ENCODE measurements at places on chromosomes 13 and 19. TPM values are rescaled to one million over a fixed set of nuclear protein-coding genes. Genes with fewer than 3 reads are reported as not detected.
A peak's percentile ranks its signal among the peaks of the same experiment; 100 is the strongest.

DNA sequence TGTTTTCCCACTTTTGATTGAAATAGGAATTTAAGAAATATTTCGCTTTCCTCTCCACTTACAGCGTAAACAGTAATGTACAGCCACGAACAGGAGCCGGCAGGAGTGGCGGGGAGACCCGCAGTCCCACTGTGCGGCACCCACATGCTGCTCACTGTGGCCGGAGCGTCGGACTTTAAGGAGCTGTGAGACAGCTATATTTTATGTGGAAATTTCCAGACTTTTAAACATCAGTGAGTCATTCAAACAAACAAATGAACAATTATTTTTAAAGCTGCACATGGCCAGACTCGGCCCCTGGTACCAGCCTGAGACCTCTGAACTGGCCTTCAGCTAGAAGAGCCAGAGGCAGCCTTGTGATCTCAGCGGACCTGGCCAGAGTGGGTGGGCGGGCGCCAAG, 52.5 kb downstream of the CRYL1 start:
- DNase-seq = no peak

DNA sequence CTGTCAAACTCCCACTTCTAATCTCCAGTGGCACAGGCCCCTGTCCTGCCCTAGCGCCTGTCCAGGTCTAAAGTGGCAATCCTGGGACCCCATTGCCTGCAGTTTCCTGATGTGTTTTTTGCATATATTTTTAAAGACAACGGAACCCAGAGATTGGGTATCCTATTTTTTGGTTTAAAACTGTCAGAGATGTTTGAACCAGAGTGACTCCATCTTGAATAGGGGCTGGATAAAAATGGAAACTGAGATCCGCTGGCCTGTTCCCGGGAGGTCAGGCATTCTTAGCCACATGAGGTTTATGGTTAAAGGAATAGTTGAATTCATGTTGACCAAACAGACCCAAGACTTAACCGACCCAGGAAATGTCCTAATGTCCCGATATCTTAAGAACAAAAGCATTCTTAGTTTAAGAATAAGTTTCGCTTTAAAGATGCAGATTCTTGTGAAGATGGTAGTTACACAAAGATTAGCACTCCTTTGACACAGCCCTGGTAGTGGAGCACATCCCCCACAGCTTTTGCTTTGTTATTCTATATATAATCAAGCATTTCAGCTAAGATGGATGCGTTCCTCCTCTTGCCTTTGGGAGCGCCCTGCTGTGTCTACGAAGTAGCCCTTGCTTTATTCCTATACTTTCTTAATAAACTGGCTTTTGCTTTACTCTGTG, 332.1 kb downstream of the UQCRFS1 start:
- no peak for DNase-seq

DNA sequence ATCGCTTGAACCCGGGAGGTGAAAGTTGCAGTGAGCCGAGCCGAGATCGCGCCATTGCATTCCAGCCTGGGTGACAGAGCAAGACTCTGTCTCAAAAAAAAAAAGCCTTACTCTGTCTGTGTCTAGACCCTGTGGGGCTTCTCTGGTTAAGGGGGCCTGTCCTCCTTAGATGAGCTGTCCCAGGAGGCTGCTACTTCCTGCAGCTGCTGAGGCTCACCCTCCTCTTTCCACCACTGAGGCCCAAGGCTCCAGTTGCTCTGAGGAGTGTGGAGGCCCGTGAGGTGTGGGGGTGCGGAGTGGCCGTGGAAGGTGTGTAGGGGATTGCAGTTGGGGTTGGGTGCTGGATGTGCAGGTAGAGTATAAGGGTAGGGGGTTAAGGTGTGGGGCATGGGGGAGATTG, 22.1 kb upstream of the RASA3 start:
- no peak for DNase-seq

- DNase-seq = peak; percentile 40
Measured at GRCh38 chr19:5032101-5032967, 63.4 kb downstream of the KDM4B start.

DNA sequence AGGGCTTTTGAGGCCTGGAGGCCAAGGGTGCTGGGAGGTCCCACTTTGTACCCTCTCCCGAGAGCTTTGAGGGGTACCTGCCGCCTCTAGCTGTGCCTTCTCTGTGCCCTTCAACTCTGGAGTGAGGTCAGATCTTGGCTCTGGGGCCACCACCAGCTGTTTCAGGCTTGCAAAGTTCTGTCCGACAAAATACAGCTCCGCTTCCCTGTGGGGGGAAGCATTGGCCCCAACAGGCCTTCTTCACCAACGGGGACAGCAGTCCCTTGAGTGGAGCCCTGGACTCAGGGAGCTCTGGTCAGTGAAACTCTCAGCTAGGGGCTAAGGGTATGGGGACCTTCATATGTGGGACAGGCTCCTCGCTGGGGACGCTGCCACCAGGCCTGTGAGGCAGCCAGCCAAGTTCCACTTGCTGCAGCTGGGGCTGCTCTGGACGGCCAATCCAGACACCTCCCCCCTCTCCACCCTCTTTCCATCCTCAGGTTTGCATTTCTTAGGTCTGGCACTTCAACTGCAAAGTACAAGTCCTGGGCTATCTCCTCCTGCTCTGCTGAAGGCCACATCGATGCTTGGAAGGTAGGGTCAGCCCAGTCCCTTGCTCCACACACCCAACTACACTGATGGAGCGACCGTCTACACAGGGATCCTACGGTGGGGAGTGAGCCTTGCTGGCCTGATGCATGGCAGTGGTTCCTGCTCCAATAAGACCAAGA, 46.8 kb downstream of the C13orf46 start:
- no peak for DNase-seq

DNA sequence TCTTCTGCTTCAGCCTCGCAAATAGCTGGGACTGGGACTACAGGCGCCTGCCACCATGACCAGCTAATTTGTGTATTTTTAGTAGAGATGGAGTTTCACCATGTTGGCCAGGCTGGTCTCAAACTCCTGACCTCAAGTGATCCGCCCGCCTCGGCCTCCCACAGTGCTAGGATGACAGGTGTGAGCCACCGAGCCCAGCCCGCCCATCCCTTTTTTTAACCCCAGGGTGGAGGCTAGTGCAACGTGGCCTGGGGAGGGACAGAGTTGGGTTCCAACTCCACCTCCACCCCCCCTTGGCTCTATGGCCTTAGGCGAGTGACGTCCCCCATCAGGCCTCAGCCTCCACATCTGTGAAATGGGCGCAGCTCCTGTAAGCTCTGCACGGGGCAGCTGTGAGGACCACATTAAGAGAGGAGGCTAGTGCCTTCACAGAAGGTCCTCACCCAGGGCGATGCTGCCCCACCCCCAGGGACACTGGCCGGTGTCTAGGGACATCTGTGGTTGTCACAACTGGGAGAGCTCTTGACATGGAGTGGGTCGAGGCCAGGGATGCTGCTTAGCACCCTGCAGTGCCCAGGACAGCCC, 37.7 kb downstream of the SMIM24 start:
- DNase-seq = peak; percentile 63

Gene ZNF480
- total RNA-seq = 8.3 TPM

Gene GPR183
- total RNA-seq = 0.32 TPM
